ENCODE measurements at places on chromosomes 13 and 19.

- no peak for DNase-seq
Measured at GRCh38 chr13:51920786-51921185, 59.0 kb downstream of the CCDC70 start.

- peak; percentile 82 for DNase-seq
Measured at GRCh38 chr19:19259741-19260140, 13.4 kb downstream of the TM6SF2 start.

GRCh38 chr13:50189450-50189849, 174.2 kb downstream of the KCNRG start:
- DNase-seq, result no peak

DNA sequence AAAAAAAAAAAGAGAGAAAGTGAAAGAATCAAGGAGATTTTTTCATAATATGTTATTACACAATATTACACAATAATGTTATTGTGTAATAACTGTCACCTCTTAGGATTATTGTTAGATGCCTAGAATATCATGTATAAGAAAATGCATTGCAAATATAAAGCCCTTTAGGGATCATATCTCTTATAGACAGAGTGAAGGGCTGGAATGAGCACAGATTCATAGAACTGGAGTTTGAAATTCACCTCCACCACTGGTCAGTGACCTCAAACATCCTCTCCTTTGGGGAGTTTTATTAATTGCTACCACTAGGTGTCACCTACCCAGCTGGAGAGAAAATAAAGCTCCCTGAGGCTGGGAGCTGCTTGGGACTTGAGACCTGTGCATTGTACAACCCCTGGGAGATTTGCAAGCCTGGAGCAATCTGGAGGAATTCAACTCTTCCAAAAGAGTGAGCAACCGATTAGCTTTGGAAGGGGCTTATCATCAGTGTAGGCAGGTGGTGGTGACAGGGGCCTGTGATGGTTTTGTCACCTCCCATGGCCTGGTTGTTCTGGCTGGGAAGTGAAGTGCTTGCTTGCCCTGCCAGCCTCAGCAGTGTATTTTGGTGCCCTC, 30.3 kb upstream of the FRY start:
- peak; percentile 73 for DNase-seq

DNA sequence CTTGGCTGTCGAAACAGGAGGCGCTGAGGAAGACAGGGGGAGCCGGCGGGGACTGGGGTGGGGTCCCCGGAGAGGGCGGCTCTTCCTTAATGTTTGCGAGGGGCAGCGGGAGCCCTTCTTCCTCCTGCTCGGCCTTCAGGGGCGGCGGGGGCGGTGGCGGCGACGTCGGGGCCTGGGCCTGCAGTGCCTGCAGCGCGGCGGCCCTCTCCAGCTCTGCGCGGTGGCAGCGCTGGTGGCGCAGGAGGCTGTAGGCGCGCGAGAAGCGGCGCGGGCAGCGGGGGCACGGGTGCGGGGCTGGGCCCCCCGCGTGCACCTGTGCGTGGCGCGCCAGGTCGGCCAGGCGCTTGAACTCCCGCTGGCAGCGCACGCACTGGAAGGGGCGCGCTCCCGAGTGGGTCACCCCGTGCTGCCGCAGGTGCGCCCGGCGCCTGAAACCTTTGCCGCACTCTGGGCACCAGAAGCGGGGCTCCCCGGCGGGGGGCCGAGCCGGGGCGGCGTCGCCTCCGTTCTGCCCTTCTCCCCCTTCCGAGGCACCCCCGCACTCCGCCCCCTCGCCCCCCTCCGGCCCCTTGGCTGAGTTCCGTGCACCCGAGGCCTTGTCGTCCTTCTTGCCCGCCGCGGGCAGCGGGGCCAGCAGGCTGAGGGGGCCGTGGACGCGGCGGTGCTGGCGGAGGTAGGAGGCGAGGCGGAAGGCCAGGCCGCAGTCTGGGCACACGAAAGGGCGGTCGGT, 2.5 kb downstream of the ZNF579 start:
- no peak for DNase-seq

GRCh38 chr13:73519396-73520116, 460.8 kb downstream of the KLF5 start:
- no peak for DNase-seq

DNA sequence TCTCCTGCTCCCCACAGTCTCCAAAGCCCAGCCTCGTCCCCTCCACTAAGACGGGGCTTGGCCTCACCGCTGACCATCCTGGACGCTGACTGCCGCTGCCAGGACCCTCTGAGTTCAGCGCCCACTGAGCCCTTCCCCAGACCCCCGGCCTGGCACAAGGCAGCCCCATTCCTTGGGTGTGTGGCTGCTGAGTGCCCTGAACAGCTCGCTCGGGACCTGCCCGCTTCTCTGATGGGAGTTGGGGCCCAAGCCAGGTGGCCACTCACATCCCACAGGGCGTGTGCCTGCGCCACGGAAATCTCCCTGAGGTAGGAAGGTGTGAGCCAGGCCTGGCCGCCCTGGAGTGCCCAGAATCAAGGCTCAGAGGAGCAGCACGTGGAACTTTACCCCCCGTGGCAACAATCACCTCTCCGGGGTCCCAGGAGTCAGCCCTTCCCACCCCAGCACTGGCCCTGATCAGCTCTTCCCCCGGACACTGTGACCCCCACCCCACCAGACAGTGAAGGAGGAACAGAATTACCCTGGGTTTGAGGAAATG, 20.8 kb downstream of the C13orf46 start:
- no peak for DNase-seq

DNA sequence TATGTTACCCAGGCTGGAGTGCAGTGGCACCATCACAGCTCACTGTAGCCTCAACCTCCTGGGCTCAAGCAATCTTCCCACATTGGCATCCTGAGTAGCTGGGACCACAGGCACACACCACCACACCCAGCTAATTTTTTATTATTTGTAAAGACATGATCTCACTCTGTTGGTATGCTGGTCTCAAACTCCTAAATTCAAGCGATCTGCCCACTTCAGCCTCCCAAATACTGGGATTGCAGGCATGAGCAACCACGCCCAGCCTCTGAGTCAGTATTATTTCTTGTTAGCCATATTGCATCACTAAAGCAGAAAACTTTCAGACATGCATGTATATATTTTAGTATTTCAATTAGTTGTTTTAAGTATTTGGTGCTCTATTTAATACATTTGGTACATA, 376.4 kb downstream of the GPC6 start:
- DNase-seq, result no peak

- DNase-seq, result no peak
Measured at GRCh38 chr19:23817519-23817918, 58.8 kb upstream of the ZNF681 start.

GRCh38 chr19:709196-709964, 645 bp downstream of the PALM start:
- no peak for DNase-seq

DNA sequence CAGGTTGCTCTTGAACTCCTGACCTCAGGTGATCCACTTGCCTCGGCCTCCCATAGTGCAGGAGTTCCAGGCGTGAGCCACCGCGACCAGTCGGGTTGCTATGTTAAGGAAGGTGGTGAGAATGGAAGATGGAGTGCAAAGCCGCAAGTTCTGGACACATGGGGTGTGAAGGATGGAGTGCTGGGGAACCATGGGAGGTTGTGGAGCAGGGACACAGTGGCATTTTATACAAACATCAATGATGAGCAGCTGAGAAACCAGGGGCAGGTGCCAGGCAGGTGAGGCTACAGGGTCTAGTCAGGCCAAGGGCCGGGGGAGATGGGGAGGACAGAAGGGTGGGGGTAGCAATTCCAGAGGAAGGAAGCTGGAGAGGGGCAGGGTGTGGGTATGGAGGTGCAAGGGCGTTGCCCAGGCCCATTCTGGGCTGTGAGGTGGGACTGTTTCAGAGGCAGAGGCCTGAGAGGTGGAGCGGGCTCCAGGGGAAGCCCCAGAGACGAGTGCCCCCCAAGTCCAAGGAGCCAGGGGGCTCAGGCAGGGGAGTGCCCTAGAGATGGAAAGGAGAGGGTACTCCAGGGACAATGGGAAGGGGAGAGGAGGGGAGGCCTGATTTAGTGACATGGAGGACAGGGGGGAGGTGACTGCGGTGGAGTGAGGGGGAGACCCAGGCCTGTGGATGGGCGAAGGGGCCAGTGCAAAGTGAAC, 1.9 kb upstream of the RAX2 start:
- no peak for DNase-seq

DNA sequence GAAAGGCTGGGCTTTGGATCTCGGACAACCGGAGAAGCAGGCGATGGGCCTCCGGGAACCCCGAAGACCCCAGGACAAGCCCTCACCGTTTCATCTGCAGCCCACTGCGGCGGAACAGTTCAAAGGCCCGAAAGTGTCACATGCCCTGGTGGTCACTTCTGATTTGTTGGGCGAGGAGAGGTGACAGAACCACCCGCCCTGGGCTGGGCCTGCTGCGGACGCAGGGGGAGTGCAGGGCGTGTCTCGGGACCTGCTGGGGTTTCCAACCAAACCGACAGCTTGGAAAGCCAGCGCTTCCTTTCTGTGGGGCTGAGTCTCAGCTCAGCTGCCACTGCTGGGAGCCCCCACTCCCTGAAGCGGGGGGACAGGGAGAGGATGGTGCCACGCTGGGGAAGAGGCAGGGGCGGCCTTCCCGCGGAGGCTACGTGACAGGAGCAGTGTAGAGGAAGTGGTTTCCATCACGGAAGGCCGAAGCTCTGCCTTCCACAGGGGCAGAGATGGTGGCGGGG, 22.8 kb upstream of the ZBTB7A start:
- no peak for DNase-seq

DNA sequence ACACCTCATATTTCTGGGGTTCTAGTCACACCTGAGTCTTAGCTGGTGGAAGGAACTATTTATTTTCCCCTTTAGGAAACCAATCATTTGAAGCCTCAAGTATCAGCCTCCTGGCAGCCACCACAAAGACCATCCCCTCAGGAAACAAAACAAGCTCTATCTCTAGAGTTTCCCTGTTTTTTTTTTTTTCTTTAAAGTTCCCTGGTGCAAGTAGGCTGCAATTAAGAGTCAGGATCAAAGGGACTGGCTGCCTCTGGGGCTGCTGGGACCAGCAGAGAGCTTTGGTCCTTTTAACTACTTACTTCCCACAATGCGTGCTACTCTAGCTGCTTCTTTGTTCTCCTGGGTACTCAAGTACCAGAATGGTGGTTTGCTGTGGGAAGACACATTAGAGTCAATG, 11.4 kb downstream of the MBNL2 start:
- no peak for DNase-seq

DNA sequence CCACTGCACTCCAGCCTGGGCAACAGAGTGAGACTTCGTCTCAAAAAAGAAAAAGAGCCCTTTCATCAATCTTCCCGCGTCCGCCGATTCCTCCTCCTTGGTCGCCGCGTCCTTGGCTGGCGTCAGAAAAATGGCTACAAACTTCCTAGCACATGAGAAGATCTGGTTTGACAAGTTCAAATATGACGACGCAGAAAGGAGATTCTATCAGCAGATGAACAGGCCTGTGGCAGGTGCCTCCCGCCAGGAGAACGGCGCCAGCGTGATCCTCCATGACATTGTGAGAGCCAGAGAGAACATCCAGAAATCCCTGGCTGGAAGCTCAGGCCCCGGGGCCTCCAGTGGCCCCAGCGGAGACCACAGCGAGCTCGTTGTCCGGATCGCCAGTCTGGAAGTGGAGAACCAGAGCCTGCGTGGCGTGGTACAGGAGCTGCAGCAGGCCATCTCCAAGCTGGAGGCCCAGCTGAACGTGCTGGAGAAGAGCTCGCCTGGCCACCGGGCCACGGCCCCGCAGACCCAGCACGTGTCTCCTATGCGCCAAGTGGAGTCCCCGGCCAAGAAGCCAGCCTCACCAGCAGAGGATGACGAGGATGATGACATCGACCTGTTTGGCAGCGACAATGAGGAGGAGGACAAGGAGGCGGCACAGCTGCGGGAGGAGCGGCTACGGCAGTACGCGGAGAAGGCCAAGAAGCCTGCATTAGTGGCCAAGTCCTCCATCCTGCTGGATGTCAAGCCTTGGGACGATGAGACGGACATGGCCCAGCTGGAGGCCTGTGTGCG, 2.1 kb upstream of the MISP3 start:
- no peak for DNase-seq

GRCh38 chr13:34030782-34031181, 212.8 kb downstream of the RFC3 start:
- no peak for DNase-seq

DNA sequence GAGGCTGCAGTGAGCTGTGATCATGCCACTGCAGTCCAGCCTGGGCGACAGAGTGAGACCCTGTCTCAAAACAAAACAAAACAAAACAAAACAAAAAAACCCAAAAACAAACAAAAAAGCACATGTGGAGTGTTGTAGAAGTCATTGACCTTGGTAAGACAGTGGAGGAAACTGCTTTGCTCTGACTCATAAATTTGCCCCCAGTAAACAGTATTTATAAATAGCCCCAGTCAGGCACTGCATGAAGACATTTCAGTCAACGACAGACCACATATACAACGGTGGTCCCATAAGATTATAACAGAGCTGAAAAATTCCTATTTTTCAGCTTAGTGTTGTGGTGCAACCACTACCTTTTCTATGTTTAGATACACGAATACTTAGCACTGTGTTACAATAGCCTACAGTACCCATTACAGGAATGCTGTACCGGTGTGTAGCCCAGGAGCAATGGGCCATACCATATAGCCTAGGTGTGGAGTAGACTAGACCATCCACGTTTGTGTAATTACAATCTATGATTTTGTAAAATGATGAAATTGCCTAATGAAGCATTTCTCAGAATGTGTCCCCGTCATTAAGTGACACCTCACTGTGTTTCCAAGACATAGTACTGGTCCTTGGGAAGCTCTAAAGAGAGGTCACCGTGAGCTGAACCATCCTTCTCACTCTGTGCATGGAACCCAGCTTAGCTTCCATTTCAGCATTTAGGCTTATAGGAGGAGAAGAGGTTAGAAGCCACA, 1.1 kb downstream of the ARL11 start:
- no peak for DNase-seq

GRCh38 chr13:114011226-114011625, 37.4 kb upstream of the C13orf46 start:
- DNase-seq, result no peak

- DNase-seq, result no peak
Measured at GRCh38 chr13:114067886-114068651, 64.4 kb downstream of the RASA3 start.

- no peak for DNase-seq
Measured at GRCh38 chr19:20969498-20969897, 46.4 kb downstream of the ZNF85 start.

GRCh38 chr13:30712536-30713532, 22.5 kb upstream of the ALOX5AP start:
- DNase-seq, result no peak

- DNase-seq, result no peak
Measured at GRCh38 chr13:22031702-22032286, 360.9 kb downstream of the FGF9 start.

GRCh38 chr13:23578411-23579071, 8.3 kb downstream of the TNFRSF19 start:
- peak; percentile 23 for DNase-seq

GRCh38 chr19:45354241-45354842, 13.8 kb downstream of the KLC3 start:
- no peak for DNase-seq

- no peak for DNase-seq
Measured at GRCh38 chr13:93284064-93284463, 57.5 kb downstream of the GPC6 start.

DNA sequence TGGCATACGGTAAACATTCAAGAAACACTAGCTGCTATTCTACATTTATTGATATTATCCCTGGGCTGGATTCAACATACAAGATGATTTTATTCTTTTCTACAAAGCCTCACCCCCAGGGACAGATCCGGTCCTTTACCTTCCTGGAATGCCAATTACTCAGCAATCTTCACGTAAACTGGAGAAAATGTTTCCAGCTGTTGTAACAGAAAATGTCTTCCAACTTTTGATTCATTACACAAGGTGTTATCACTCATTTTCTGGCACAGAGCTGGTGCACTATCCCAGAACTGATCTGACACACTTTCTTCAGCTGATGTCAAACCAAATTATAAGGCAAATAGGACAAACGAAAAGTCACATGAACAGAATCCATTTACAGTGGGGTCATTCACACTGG, 33.1 kb downstream of the DCLK1 start:
- no peak for DNase-seq

- peak; percentile 54 for DNase-seq
Measured at GRCh38 chr13:21458451-21458812, 671 bp downstream of the ZDHHC20 start.

Measured in HuH-7.5 (cell line).